ENCODE measurements at places on chromosomes 16 and 17.

DNA sequence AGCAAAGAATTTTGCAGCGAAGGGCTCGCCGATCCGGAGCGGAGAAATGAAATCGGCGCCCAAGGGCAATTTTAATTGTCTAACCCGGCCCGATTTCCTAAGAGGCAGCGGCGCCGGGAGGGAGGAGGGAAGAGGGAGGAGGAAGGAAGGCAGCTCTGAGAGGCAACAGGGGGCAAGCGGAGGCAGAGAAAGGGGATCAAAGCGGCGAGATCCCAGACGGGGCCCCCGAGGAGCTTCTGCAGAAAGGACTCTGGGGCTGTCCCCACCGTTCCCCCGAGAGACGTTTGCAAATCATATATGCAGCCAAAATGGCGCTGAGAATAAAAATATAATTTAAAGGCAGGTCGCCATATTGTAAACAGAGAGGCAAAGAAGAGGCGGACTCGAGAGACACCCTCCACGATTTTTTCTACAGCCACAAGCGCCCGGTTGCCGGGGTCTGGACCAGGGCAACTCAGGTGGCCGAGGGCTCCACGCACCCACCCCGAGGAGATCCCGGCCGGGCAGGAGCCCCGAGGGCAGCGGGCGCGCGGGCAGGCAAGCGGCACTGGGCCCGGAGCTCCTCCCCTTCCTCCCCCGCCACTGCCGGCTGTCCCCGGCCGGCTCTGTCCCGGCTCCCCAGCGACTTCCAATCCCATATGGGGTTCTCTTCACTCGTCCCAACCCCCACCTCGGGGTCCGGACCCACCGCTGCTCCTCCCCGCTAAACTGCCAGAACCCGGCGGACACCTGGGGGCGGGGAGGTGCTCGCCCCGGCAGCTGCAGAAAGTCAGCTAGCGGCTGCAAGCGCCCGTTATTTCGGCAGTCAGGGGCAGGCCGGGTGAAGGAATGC lies 1.9 kb downstream of the PHF12 start:
- peak; percentile 16 for DNase-seq

- no peak for DNase-seq
These were observed 18.0 kb downstream of the HDAC5 start for GRCh38 chr17:44105483-44105882.

DNA sequence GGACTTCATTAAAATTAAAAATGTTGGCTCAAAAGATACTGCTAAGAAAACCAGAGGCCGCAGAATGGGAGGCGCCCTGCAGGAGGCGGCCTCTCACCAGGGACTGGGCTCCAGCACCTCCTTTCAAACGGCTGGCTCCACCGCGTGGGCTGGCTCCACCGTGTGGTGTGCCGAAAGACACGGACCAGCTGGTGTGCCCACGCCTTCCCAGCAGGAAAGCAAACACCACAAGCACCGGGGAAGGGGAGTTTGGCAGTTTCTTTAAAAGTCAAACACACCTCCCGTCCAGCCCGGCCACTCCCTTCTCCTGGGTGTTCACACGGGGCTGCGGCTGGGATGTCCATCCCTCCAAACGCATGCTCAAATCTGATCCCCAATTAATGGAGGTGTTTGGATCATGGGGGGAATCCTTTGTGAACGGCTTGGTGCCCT lies 13.9 kb downstream of the HAGH start:
- DNase-seq, result peak; percentile 12

DNA sequence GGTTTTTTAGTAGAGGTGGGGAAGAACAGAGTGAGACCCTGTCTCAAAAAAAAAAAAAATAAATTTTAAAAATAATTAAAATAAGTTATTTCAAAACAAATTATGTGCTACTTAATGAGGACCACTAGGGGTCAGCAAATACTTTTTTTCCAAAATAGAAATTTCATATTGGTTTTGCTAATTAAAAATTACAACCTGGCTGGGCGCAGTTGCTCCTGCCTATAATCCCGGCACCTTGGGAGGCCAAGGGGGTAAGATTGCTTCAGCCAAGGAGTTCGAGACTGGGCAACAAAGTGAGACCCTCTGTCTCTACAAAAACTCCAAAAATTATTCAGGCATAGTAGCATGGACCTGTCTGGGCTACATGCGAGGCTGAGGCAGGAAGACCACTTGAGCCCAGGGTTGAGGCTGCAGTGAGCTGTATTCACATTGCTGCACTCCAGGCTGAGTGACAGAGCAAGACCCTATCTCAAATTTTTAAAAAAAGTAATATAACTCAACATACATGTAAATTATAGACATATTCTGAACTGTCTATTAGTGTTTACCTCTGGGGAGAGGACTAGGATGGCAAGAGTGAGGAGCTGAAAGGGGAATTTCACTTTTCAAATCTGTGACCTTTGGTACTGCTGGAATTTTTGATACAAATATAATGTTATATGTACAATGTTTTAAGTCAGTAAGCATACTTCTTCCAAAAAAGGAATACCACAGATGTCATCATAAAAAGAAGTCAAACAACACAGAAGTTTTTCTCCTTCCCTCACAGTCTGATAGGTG lies 8.1 kb downstream of the MEIOB start:
- no peak for DNase-seq

- no peak for DNase-seq
These were observed 4.1 kb downstream of the HS3ST3B1 start for GRCh38 chr17:14304773-14305517.

- no peak for DNase-seq
These were observed 37.3 kb upstream of the MMD start for GRCh38 chr17:55458978-55459377.

- DNase-seq, result no peak
These were observed 9.3 kb upstream of the CYB561 start for GRCh38 chr17:63455417-63455816.

DNA sequence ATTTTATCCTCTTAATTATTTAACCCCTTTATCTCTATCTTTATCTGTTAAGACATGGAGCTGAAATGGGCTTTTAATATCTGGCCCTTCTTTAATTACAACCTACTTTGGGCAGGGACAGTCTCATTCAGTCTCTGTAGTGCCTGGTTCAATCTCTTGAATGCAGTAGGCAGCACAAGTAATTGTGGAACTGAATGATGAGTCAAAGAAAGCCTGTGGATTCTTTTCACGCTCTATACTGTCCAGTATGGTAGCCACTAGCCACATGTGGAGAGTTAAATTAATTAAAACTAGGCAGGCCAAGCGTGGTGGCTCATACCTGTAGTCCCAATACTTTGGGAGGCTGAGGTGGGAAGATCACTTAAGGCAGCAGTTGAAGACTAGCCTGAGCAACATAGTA lies 9.3 kb downstream of the BPTF start:
- no peak for DNase-seq

GRCh38 chr16:84570739-84571403 lies 47.0 kb downstream of the COTL1 start:
- DNase-seq, result no peak

DNA sequence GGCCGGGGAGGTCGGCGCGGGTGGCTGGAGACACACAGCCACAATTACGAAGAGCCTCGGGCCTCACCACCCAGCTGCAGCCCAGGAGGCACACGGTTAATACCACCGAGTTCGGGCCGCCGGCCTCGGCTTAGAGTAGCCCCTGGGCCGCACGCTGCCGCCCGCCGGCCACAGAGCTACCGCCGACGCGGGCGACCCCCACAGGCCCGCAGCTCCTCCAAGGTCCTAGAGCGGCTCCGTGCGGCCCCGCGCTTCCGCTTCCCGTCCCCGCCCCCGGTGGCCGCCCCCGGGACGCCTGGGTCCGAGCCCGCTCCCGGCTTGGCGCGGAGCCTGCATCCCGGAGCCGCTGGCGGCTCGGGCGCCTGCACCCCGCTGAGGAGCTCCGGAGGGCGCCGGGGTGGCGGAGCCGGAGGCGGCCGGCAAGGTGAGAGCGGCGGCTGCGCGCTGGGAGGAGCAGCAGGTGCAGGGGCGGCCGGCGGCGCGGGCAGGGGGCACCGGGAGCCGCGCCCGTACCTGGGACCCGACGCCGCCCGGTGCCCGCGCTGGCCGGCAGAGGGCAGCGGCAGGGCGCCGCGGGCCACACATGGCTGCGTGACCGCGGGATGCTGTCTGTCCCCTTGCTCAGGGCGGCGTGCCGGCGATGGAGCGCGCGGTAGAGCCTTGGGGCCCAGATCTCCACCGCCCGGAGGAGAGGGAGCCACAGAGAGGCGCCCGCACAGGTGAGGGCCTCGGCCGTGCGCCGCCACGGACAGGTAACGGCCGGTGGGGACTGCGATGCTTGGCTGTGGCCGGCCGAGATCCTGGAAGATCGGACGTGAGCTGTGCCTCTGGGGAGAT lies at the start of gene ZNF48:
TSS of gene ZNF48 (plus strand) at position 266 of the 837 bp plus-strand sequence. CDS start at position 641, 375 bp downstream.
- DNase-seq, result peak; percentile 89

- peak; percentile 62 for DNase-seq
These were observed 404.1 kb downstream of the WWOX start for GRCh38 chr16:78503602-78504001.

DNA sequence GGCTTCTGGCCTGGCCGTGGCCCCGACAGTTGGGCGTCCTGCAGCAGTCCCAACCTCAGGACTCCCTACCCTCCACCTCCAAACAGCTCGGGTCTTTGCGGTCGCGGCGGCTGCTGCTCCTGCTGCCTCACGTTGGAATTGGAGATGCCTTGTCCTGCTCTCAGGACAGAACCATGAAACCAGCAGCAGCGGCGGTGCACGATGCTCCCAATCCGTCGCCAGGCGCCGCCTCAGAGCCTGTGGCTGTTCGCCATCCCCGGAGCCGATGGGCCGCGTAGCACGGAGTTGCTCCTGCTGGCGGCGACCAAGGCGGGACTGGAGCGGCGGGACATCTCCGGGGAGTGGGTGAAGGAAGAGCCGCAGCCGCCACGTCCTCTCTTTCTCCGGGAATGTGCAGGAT lies 1965.9 kb downstream of the TP53TG3F start:
- DNase-seq, result no peak

DNA sequence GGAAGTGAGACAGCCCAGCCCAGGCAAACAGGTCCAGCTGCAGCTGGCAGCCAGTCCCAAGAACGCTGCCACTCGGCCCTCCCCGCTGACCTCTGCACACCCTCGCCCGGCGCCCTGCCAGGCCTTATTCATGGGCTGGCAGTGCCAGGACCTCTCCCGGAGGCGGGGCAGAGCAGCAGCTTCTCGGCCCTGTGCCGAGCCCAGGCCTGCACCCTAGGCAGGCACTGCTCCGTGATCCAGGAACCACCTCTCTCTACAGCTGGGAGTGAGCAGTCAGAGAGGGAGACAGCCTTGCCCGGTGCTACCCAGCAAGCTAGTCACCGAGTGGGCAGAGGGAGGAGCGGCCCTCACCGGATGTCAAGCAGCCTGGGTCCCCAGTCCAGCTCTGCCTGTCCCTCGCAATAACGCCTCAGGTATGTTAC lies 79.9 kb upstream of the CBX4 start:
- peak; percentile 19 for DNase-seq

GRCh38 chr17:79622776-79623175 lies 11.9 kb upstream of the RBFOX3 start:
- DNase-seq, result no peak

GRCh38 chr16:84758627-84759026 lies 58.8 kb downstream of the USP10 start:
- no peak for DNase-seq

DNA sequence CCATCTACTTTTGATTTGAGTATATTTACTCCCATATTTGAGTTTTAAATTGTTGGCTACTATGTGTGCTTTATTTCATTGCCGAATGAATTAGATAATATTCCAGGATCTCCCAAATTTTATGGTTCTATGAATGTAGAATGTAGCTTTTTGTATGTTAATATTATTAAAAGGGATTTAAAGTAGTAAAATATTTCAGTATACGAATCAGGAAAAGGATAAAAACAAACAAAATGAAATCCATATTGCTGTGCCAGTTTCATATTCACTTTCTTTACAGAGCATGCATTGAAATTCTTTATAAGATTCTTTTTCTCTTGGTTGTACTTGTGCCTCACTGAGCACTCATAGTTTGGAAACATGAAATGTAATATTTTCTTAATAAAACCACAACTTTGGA lies 155.1 kb downstream of the CHD9 start:
- DNase-seq, result no peak

DNA sequence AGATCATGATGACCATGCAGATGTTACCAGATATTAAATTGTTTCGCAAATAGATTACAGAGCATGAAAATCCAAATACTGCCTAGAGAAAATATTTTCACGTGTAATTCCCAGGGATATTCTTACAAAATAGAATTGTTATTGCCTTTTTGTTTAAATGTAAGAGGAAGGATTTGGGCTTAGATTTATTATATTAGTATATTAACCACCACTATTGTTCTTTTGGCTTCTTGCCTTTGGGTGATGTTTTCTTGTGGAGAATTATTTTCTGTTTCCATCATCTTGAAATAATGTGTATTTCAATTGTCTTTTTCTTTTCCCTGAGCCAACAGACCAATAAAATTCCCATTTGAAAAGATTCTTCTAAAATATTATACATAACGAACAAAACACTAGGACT lies 109.7 kb upstream of the NUDT7 start:
- DNase-seq, result no peak
